Fibroblast of mammary gland (primary cell): ENCODE measurements at places on chromosomes 6 and 20.

- DNase-seq: no peak
Observed at GRCh38 chr6:108116546-108117426, 42.2 kb upstream of the OSTM1 start.

GRCh38 chr6:117425431-117426153, at the start of gene ROS1:
Gene ROS1 (minus strand): TSS chr6:117425942. CDS start chr6:117425656, 286 bp downstream.
- peak; percentile 19 for DNase-seq

- DNase-seq: peak; percentile 74
Observed at GRCh38 chr20:38412877-38413577, 22.1 kb downstream of the SNHG17 start.

GRCh38 chr6:30547454-30547853, 8.8 kb downstream of the GNL1 start:
- DNase-seq: no peak

- no peak for DNase-seq
Observed at GRCh38 chr20:58614984-58615760, 35.9 kb upstream of the STX16 start.

- DNase-seq: no peak
Observed at GRCh38 chr6:148263010-148263409, 79.6 kb upstream of the SASH1 start.

DNA sequence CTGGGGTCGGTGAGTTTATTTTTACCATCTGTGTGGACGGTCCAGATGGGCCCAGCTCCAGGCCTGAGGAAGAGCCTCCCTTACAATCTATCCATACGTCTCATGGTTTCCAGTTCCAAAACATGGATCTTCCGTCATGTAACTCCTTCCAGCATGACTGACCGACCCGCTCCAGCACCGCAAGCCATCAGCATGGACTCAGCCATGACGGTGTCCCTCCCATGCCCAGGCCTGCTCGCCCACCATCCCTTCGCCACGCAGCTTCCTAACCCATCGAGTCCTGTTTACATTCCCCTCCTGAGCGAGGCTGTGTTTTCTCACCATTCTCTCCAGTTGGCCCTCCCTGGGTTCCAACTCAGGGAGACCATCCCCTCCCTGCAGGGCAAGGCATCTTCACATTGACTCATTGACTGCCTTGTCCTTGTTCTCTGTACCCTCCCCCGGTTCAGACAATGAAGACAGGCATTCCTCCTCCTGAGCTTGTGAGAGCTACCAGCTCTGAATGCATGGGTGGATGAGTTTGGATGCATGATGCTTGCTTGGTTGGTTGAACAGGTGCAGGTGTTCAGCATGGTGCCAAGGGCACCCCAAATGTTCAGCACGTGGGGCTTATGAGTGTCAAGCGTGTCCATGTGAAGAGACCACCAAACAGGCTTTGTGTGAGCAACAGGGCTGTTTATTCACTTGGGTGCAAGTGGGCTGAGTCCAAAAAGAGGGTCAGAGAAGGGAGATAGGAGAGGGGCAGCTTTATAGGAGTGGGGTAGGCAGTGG, 235.8 kb downstream of the SMOC2 start:
- DNase-seq: no peak

DNA sequence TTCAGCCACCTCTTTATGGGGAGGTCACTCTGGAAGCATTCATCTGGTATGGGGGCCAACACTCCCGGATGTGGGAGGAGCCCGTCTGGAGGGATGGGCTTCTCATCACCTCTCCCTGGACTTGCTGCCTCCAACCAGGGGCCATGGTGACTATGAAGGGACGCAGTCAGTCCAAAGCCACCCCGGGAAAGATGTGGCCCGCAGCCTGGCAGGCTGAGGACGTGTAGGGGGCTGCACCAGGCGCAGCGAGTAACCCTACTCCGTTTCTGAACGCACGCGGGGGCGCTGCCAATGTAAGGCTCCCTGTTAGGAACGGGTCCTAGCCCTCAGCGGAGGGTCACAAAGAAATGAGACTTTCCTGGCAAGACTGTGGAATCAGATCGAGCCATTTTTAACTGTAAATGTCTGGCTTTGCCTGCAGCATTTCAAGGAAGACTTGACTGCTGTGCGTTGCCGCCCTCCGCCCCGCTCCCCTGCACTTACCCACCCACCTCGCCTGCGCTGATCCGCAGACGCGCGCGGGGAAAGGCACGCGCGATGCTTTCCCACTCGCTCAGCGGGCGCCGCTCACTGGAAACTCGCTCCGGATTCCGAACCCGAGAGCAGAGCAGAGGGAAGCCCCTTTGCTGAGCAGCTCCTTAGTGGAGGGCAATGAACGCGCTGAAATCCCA, 55.1 kb downstream of the IL20RA start:
- no peak for DNase-seq

DNA sequence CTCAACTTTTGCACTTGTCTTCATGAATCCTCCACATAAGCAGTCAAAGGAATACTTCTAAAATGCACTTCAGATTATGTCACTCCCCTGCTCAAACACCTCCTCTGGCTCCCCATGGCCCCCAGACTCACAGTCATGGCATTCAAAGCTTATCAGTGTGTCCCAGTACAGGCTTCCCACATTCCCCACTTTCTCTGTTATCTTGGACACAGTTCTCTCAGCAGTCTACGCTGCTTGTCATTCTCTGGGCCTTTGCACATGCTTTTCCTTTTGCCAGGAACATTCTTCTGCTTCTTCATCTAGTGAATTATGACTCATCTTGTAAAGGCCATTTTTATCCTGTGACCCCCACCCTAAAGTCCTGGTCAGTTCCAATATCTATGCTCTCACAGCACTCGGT, 31.8 kb downstream of the SLC13A3 start:
- peak; percentile 7 for DNase-seq

- peak; percentile 42 for DNase-seq
Observed at GRCh38 chr20:35297155-35297554, 4.9 kb upstream of the FAM83C start.

DNA sequence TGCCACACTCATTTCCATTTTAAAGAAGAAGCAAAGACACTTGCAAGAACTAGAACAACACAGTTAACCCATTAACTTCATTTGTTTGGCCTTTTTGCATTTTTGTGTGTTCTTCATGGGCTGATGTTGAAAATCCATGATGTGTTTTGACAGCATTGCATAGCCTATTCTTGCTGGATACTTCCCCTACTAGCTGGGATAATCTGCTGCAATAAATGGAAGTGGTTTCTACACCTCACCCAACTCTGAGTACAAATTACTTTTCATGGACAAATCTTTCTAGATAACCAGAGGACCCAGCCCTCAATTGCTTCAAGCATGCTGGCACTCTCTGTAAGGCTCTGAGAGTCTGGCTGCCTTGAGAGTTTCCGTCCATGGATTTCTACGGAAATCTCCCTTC, 26.5 kb downstream of the CST9L start:
- DNase-seq: no peak

DNA sequence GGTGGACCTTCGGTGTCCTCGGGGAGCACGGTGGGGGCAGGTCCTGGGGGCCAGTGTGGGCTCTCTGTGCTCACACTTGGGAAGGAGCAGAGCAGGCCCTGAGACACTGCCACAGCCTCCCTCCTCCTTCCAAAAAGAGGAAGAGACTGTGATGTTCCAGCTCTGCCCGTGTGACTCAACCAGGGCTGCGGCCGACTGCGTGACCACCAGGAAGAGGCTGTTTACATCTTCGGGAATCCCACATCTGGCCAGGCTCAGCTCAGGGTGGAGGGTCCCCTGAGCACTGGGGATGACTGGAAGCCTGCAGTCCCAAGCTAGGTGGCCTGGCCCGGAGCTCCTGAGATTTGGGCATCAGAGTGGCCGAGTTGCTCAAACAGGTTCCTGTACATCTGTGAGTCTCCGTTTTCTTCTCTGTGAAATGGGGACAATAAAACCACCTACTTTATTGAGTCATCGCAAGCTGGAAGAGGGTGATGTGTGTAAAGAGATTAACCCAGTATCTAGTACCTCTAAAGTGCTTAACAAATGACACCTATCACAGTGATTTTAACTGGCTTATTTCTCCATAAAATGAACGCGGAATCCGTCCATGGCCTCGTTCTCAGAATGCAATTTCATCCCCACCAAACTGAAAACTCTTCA, 242.1 kb downstream of the DLL1 start:
- DNase-seq: peak; percentile 45

DNA sequence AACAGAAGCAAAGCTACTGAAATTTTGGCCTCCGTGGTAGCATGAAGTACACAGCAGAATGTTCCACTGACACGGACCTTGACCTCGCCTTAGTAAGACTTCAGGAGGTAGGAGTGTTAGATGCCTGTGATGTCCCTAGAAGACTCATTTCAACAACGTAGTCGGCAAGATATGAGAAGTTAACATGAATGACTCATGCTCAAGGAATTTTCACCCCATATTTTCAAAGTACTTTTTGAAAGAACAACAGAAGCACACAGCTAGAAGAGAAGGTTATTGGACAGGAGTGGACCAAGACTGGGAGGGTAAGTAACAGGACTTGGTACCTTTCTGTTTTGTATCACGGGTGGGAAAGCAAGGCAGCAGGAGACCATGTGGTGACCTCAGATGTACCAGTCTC, 78.0 kb downstream of the DZANK1 start:
- peak; percentile 59 for DNase-seq

- no peak for DNase-seq
Observed at GRCh38 chr6:44291841-44292240, 21.3 kb downstream of the AARS2 start.

DNA sequence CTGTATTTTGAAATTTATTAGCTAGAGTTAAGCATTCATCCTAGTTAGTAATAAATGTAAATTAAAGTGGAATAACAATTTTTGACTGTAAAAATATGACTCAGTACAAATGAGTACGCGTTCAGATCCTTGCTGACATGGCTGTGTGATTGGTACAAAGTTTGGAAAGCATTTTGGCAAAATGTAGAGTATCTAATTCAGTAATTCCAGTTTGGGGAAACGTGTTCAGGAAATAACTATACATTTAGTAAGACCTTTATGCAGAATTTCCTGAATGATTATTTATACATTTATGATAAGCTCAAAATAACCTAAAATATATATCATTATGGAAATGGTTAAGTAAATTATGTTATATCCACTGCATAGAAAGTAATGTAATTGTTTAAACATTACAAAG, 8.0 kb downstream of the VTA1 start:
- DNase-seq: peak; percentile 30

- peak; percentile 18 for DNase-seq
Observed at GRCh38 chr6:109610590-109610989, 80.4 kb downstream of the AK9 start.

- peak; percentile 35 for DNase-seq
Observed at GRCh38 chr20:5297280-5298004, 19.3 kb downstream of the PROKR2 start.

DNA sequence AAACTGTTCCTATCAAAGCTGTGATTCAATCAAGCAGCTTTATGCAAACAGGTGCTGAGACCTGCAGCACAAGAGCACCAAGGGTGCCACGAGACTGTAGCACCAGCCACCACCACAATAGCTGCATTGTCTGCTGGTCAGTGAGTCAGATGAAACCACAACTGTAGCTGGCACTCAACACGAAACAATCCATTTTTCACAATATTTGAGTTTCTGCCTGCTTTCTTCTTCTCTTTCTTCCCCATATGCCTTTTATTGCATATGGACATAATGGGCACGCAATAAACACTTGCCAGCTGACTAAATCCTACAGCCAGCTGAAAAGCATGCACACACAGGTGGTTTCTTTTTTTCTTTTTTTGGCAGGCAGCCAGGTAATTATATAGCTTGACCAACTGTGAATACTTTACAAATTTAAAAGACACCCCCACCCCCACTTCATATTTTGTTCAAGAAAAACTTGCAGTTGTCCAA, 16.6 kb downstream of the SLC2A12 start:
- DNase-seq: peak; percentile 40
